Activated T-helper 2 cell treated with anti-CD3 and anti-CD28 coated beads, Interferon-gamma antibody, Interleukin-2, Interleukin-4, amounts not matched to agents 10 μg/mL and 5 μg/mL and 100 μg/mL, durations not matched to agents 14 hours and 24 hours and 36 hours (primary cell): ENCODE measurements at places on chromosomes 11 and 22. TPM values are rescaled to one million over a fixed set of nuclear protein-coding genes. Genes with fewer than 3 reads are reported as not detected.

The ANKK1 gene
- 0.11 TPM in 1 of 2 replicates, not detected in the other for total RNA-seq

The DCHS1 gene
- total RNA-seq: 0.51 and 0.57 TPM in 2 replicates

The PRRG4 gene
- 1.1 and 1.3 TPM in 2 replicates for total RNA-seq

The TREH gene
- total RNA-seq: not detected in 2 replicates

DNA sequence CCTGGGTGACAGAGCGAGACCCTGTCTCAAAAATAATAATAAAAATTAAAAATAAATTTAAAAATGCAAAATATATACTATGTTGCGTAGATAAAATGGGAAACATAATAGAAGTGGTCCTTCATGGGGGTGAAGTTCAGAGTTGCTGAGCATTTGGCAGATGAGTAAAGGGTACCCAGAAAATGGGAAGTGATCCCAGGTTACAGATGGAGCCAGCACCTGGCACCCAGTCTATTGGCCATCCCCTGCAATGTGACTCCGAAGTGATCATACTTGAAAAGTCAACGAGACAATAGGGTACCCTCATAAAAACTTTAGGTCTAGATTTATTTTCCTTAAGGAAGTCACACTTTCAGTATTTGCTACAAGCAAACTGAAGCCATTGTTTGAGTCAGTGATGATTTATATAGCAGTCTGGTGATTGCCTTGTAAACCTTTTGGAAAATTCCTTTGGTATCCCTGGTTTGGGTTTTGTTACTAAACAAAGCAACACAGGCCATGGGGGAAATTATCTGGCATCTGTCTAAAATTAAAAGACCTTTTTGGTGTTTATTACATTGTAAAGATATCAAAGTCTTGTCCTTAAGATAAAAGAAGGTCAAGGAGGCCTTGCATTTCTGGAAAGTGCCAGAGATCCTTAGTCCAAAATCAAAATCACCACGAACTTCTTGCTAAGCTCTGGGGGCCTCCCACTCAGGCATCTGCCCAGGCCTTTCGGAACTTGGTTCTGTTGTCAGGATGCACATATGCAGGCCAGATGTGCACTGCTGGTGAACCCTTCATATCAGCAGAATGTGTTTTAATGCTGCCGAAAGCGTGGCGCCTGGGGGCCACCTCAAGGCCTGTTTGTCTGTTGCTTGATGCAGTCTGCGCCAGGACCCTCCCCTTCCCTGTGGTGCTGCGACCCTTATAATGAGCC is 4.3 kb downstream of the SMARCB1 start:
- no peak overlapping the region for H3K4me3 ChIP-seq
- H3K36me3 ChIP-seq: peaks cover 39% of the 10 kb centered on the region

DNA sequence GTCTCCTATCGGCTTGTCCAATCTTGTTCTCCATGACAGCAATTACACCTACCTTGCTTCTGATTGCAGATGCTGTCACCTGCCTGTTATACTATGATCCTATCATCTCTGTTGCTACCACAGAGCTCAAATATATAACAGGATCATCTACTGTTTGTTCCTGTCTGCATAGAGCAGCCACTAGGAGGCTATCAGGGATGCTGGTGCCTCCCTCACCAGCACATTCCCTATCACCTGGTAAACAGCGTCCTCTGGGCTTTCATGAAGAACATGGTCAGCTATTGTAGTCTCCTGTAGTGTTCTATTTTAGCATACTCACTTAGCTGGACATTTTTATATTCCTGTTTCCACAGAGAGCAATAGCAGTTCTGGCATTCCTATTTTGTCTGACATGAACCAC is 87.8 kb upstream of the FAT3 start:
- no peak overlapping the region for H3K4me3 ChIP-seq
- no peaks in the 10 kb centered on the region for H3K4me1 ChIP-seq
- DNase-seq: no peak

- no peaks in the 10 kb centered on the region for H3K4me1 ChIP-seq
- no peak overlapping the region for H3K4me3 ChIP-seq
- H3K36me3 ChIP-seq: no peaks in the 10 kb centered on the region
- no peak overlapping the region for H3K27ac ChIP-seq
- H3K27me3 ChIP-seq: peaks cover 38% of the 10 kb centered on the region
Observed at GRCh38 chr11:125157953-125158680, 6.4 kb upstream of the PKNOX2 start.

DNA sequence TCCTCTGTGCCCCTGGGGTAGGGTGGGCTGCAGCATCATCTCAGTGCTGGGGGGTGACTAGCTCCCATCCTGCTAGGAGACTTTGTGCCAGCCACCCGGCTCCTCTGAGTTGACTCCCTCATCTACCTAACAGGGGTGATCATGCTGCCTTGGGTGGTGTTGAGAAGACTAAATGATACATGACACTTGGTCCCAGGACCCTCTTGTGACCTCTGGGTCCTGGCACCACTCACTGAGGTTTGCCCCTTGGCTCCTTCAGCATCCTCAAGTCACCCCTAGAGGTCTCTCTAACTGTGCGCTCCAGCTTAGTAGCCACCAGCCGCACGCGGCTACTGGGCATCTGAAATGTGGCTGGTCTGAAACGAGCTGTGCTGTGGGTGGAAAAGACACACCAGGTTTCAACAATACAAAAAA is 72.1 kb downstream of the LRRC32 start:
- no peak for DNase-seq
- H3K27ac ChIP-seq: peak overlapping the region; percentile 71
- H3K4me1 ChIP-seq: peaks cover 42% of the 10 kb centered on the region
- no peak overlapping the region for H3K4me3 ChIP-seq

DNA sequence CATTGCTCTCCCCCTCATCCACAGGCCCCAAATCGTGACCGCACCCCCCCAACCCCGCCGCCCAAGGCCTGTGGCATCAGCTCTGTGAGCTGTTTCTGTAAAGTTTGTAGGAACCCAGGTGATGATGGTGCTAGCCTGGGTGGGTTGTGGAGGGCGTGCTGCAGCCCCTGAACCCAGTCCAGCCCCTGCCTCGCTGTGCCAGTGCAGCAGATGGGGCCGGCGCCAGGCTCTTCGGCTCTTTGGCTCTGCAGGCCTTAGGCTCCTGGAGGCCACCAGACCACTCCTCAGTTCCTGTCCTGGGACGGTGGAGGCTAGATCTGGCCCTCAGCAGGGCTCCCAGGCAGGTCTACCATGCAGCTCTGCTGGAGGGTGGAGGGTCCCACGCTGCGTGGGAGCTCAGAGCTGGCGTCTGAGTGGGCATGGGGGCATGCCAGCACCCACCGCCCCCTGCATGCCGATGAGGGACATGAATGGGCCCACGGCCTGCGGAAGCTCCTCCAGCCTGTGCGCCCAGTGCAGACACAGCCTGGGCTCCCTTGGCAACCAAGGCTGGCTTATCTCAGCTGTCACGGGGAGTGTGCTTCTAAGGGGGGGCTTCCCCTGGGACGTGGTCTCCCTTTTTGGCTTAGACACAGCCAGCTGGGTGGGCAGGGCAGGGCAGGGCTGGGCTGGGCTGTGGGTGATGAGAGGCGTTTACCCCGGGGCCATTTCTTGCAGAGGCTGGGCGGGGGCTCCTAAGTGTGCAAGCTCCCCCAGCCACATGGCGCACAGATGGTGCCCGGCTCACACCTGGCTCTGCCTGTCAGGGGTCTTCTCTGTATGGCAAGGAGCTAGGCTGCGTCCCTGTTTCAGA is 1187.6 kb downstream of the BRD1 start:
- H3K27ac ChIP-seq: no peak overlapping the region
- no peaks in the 10 kb centered on the region for H3K4me1 ChIP-seq
- no peaks in the 10 kb centered on the region for H3K27me3 ChIP-seq
- no peak overlapping the region for H3K4me3 ChIP-seq

- no peak overlapping the region for H3K4me3 ChIP-seq
- DNase-seq: no peak
- peaks cover 35% of the 10 kb centered on the region for H3K27me3 ChIP-seq
- H3K4me1 ChIP-seq: peaks cover 5% of the 10 kb centered on the region
- H3K27ac ChIP-seq: no peak overlapping the region
Observed at GRCh38 chr22:46029574-46030200, 52.7 kb upstream of the WNT7B start.

GRCh38 chr11:70568035-70568813 is 169.9 kb downstream of the CTTN start:
- H3K4me1 ChIP-seq: no peaks in the 10 kb centered on the region
- peaks cover 10% of the 10 kb centered on the region for H3K27me3 ChIP-seq
- H3K36me3 ChIP-seq: no peaks in the 10 kb centered on the region
- H3K27ac ChIP-seq: no peak overlapping the region
- no peak overlapping the region for H3K4me3 ChIP-seq

DNA sequence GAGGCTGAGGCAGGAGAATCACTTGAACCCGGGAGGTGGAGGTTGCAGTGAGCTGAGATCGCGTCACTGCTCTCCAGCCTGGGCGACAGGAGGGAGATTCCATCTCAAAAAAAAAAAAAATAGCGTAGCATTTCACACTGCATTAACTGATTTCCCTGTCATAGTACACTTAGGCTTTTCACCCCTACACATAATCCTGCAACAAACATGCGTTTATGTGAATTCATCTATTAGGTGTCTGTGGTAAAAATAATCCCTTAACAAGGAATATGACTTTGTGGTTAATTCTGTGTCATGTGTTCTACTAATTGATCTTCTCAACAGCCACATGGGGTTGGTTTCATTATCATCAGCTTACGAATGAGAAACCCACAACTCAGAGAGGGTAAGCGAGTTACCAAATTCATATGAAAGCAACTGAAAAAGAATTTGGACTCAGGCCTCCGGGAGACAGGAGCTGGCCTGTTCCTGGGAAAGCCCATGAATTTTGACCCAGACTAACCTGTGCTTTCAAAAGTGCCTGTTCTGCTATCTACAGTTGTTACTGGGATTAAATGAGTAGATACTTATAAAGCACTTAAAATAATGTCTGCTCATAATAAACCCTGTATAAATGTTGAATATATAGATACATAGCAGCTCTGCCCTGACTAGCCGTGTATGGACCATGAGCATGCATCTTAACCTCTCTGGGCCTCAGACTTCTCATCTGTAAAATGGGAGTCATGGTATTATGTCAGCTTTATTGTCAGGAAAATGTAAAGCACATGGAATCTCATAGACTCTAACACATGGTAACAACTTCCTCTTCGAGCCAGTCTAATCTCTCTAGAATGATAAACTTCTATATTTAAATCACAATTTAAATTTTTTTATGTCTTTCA is 36.6 kb downstream of the KCNJ1 start:
- H3K36me3 ChIP-seq: no peaks in the 10 kb centered on the region
- H3K4me3 ChIP-seq: peak overlapping the region; percentile 59
- peaks cover 5% of the 10 kb centered on the region for H3K27me3 ChIP-seq

DNA sequence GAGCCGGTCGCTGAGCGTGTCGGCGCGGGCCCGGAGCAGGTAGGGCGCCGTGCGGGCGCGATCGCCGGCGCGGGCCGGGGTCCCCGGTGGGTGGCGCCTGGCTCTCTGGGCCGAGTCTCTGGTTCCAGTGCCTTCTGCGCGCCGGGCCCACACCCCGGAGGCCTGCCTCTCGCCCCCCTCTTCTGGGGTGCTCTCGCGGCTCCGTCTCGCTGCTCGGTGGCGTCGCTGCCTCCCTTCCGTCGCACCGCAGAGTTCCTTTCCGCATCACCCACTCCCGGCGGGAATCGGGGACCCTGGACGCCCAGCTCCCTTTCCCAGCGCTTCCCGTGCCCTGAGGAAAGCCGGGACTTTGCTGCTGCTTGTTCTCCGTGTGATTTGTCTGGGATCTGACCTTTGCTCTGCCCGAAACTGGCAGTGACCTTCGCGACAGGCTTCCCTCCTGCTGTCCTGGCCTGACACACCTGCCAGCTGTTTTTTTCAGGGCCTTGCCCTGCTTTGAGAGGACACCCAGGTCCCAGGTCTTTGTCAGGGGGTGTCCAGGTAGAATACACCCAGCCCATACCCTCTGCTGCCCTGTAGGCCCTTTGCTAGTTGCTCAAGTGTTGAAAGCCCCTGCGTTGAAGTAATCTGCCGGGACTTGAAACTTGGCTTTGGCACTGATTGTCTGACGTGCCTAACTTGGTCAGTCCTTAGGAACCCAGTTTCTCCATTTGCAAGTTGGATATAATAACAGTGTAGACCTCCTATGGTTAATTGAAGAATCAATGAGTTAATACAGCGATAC is 711 bp downstream of the FDX1 start:
- H3K27ac ChIP-seq: peak overlapping the region; percentile 94
- DNase-seq: peak; percentile 26
- peaks cover 47% of the 10 kb centered on the region for H3K4me1 ChIP-seq
- peaks cover 5% of the 10 kb centered on the region for H3K36me3 ChIP-seq
